ENCODE measurements at places on chromosomes 13 and 19.

DNA sequence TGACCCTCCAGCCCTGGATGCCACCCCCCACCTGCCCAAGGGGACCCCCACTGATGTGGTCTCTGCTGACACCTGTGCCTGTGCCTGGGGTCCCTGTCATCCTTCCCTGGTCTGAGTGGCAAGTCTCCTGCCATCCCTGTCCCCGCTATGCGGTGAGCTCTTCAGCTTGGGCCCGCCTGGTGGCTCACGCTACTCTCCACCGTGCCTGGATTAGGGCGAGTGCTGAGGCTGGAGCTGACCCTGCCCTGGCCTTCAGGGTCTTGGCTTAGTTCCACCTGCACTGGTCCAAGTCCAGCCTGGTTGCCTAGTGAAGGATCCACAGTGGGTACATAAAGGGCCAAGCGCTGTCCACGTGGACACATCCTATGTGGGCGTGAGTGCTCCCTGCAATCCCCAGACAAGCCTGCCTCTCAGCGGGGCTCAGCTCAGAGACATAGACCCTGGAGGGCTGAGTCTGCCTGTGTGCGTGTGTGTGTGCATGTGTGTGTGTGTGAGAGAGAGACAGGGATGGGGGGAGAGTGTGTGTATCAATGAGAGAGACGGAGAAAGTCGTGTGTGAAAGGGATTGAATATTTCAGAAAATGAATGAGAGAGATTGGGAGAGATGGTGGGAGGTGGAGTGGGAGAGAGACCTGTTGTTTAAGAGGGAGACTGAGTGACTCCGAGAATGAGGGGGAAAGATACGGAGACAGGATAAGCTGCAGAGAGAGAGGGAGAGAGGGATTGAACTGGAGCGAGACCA is 22.1 kb downstream of the WTIP start:
- H3K4me1 ChIP-seq, result peaks cover 7% of the 10 kb centered on the region
- no peak for DNase-seq
- peaks cover 8% of the 10 kb centered on the region for H3K27me3 ChIP-seq
- no peak overlapping the region for H3K4me3 ChIP-seq
- H3K27ac ChIP-seq, result no peak overlapping the region

- H3K4me1 ChIP-seq, result peaks cover 13% of the 10 kb centered on the region
- no peak overlapping the region for H3K4me3 ChIP-seq
- H3K27me3 ChIP-seq, result no peaks in the 10 kb centered on the region
- H3K36me3 ChIP-seq, result no peaks in the 10 kb centered on the region
Observed at GRCh38 chr19:29800100-29800825, 11.5 kb upstream of the CCNE1 start.

DNA sequence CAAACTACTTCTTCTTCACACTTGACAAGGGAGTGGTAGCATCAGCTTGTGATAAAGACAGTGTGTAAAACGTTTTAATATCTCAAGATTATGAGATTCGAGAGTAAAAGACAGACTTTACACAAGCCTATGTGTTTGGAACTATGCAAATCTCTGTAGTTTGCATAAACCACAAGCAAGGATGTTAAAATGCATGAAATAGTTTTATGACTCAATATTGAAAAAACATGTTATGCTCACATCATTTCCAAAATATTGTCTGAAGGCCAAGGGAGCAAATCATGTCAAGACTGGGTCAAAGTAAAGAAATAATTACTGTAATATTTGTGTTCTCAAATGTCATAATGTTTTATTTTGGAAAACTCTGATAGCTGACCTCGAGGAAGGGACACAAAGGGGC is 316.8 kb upstream of the KLF12 start:
- no peak for DNase-seq
- H3K27ac ChIP-seq, result no peak overlapping the region
- H3K36me3 ChIP-seq, result peaks cover 2% of the 10 kb centered on the region
- peaks cover 4% of the 10 kb centered on the region for H3K4me1 ChIP-seq
- H3K4me3 ChIP-seq, result no peak overlapping the region

- no peak overlapping the region for H3K4me3 ChIP-seq
- no peak overlapping the region for H3K27ac ChIP-seq
Observed at GRCh38 chr19:44635581-44636438, 7.9 kb upstream of the PVR start.

DNA sequence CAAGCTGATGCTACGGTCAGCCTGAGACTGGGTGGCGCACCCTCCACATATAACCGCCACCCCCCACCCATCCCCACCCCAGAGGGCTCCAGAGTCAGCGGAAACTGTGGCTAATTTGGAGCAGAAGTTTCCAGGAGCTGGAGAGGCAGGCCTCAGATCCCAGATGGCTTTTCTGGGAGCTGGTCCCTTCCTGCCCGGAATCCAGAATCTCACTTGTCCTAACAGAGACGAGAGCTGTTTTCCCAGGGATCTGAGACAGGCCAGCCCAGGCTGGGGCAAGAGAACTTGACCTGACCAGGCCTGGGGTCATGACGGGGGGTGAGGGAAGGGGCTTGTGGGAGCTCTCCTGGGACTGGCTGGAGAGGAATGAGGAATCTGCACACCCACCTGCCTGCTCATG is 6.5 kb downstream of the EPHX3 start:
- H3K27me3 ChIP-seq, result peaks cover 29% of the 10 kb centered on the region
- H3K36me3 ChIP-seq, result no peaks in the 10 kb centered on the region
- peaks cover 11% of the 10 kb centered on the region for H3K4me1 ChIP-seq
- H3K4me3 ChIP-seq, result no peak overlapping the region
- H3K27ac ChIP-seq, result no peak overlapping the region

DNA sequence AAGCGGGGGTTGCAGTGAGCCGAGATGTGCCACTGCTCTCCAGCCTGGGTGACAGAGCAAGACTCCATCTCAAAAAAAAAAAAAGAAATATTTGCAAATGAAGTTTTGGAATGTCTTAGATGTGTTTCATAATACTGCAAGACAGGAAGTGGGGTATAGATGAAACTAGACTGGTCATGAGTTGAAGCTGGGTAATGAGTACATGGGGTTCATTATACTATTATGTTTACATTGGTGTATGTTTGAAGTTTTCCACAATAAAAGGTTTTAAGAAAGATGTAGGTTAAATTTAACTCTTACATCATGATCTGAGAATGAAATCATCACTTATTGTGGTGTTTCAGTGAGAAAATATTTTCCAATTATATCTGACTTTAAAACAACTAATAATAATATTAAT is 19.0 kb downstream of the FNDC3A start:
- DNase-seq, result no peak
- peaks cover 56% of the 10 kb centered on the region for H3K36me3 ChIP-seq
- no peak overlapping the region for H3K27ac ChIP-seq
- no peak overlapping the region for H3K4me3 ChIP-seq
- no peaks in the 10 kb centered on the region for H3K27me3 ChIP-seq
- peaks cover 26% of the 10 kb centered on the region for H3K4me1 ChIP-seq

DNA sequence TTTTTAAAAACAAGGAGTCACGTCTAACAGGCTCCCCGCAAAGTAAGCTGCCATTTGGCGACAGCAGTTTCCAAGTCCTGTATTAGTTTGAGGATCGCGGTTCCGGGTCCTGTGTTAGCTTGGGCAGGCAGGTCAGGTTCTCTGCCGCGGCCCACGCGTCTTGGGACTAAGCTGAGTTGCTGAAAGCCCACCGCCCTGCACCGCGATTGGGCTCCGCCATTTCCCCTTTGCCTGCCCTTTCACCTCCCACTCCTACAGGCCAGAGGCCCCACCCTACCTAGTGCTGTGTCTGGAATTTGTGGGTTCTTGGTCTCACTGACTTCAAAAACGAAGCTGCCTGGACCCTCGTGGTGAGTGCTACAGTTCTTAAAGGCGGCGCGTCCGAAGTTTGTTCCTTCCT is 6.8 kb downstream of the PARP4 start:
- H3K27ac ChIP-seq, result no peak overlapping the region
- no peak for DNase-seq
- peaks cover 26% of the 10 kb centered on the region for H3K36me3 ChIP-seq

DNA sequence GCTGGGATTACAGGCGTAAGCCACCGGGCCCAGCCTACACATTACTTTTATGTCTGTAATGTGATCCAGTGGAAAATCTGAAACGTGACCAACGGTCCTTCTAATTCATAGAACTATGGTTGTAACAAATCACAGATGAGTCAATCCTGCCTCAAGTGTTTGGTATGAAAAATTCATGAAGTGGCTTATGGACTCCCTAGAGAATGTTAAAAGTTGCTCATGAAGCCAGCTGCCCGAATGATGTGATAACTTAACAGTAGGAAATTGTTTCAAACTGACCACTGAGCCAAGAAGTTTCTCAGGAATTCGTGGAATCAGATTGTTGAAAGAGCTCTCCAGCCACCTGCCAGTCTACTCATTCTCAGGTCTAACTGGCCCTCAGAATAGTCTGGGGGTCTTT is 59.4 kb upstream of the FARP1 start:
- no peak overlapping the region for H3K27ac ChIP-seq
- no peak overlapping the region for H3K4me3 ChIP-seq
- H3K27me3 ChIP-seq, result no peaks in the 10 kb centered on the region

DNA sequence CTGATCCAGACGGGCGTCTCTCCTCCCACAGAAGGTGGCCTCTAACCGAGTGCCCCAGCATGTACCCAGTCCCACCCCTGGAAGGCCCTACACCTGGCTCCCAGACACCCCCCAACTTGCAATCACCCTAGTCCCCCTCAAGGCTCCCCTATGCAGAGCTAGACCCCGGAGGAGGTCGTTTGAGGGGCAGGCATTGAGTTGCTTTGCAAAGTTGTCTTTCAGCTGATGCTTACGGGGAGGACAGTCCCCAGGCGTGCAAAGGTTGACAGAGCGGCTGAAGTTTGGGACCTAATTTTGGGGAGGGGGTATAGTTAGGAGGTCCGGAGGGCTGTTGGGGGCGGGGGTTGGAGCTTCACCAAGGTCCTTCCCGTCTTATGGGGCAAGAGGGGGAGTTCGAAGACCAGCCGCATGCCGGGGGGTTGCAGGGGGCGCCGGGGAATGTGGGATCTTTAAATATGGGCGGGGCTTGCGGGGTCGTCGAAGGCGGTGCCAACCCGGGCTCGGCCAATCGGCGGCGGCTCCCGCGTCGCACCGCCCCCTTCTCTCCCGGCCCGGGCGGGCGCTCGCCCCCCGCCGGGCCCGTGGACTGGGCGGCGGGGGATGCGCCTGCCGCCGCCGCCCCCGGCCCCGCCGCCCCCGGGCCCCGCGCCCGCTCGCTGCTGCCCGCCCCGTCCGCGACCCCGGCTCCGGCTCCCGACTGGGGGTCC is at the start of gene KCNN1:
KCNN1 (plus strand) TSS at position 558 of the 707 bp plus-strand sequence. CDS start 6,782 bp downstream, outside the sequence.
- H3K4me3 ChIP-seq, result no peak within 1 kb of the TSS
- H3K4me1 ChIP-seq, result peaks cover 7% of the 10 kb centered on the region
- DNase-seq, result no peak

DNA sequence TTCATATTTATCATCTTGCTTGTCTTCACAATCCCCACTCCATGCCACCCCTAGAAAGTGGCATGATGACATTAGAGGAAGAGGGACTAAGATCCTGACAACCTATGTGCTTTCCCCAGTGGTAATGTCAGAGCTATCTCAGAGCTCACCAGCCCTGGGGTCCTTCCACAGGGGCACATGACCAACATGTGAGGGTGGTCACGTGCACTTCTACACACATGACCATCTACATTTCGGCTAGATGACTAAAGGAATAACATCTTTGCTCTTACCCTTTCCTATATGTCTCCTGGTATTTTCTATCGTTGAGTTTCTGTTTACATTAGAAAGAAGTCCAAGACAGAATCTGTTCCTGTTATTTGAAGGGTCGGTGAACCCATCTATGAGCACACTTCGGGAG is 46.2 kb downstream of the RFXAP start:
- H3K27me3 ChIP-seq, result peaks cover 32% of the 10 kb centered on the region
- H3K36me3 ChIP-seq, result no peaks in the 10 kb centered on the region
- H3K27ac ChIP-seq, result no peak overlapping the region

DNA sequence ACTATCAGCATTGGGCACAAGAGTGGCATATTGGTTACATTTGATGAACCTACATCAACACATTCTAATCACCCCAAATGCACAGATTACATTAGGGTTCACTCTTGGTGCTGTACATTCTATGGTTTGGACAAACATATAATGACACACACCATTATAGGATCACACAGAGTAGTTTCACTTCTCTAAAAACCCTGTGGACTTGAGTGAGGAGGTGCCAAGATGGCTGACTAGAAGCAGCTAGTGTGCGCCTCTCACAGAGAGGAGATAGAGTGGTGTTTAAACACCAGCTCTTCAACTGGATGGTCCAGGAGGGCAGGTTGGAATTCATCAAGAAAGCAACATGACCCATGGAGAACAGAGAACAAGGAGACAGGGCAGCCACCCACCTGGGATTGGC is 265.6 kb downstream of the TDRD3 start:
- no peaks in the 10 kb centered on the region for H3K27me3 ChIP-seq
- H3K36me3 ChIP-seq, result no peaks in the 10 kb centered on the region

GRCh38 chr19:5479958-5480357 is 24.7 kb downstream of the ZNRF4 start:
- no peaks in the 10 kb centered on the region for H3K4me1 ChIP-seq
- DNase-seq, result no peak
- H3K27ac ChIP-seq, result no peak overlapping the region

GRCh38 chr19:4749870-4750590 is 26.4 kb upstream of the DPP9 start:
- DNase-seq, result peak; percentile 26
- H3K36me3 ChIP-seq, result no peaks in the 10 kb centered on the region
- H3K4me3 ChIP-seq, result no peak overlapping the region
- H3K27me3 ChIP-seq, result peaks cover 18% of the 10 kb centered on the region

- no peak overlapping the region for H3K4me3 ChIP-seq
- no peaks in the 10 kb centered on the region for H3K4me1 ChIP-seq
- no peaks in the 10 kb centered on the region for H3K36me3 ChIP-seq
Observed at GRCh38 chr13:106376401-106377112, 158.9 kb downstream of the EFNB2 start.

DNA sequence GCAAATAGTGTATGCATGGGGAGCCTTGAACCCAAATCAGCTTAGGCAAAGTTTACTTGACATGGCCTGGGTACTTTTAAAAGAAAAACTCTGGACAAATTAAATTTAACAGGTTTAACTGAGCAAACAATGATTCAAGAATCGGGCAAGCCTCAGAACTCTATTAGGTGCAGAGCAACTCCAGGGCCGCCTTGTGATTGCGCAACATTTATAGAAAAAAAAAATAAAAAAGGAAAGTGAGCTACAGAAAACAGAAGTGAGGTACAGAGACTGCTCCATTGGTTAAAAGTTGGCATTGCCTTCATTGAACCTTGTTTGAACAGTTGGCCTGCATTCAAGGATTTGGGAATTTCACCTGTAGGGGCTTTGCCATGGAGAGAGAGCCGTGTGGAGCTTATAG is 421.0 kb upstream of the TSHZ3 start:
- no peak overlapping the region for H3K27ac ChIP-seq
- no peaks in the 10 kb centered on the region for H3K36me3 ChIP-seq
- no peak overlapping the region for H3K4me3 ChIP-seq
- no peaks in the 10 kb centered on the region for H3K4me1 ChIP-seq

GRCh38 chr19:6108721-6109633 is 1.3 kb downstream of the RFX2 start:
- peaks cover 3% of the 10 kb centered on the region for H3K27me3 ChIP-seq
- peak overlapping the region; percentile 42 for H3K27ac ChIP-seq
- peak overlapping the region; percentile 83 for H3K4me3 ChIP-seq
- DNase-seq, result peak; percentile 70
- peaks cover 22% of the 10 kb centered on the region for H3K4me1 ChIP-seq

DNA sequence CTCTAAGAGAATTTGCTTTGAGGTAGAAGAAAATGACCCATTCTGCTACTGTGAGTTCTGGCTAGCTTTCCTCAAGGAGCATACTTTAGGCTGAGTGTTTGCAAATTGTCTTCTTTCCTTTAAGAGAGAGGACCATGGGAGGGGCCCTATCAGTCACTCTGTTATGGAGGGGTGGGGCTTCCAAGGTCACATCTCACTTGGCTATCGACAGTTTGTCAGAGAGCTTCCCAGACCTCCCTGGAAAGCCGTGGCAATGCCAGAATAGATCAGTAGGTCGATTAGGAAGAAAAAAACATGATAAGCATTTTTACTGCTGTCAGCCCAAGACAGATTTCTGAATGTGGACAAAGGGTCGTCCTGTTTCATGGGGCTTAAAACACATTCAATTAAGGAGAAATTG is 93.3 kb downstream of the OXGR1 start:
- no peak overlapping the region for H3K4me3 ChIP-seq
- no peaks in the 10 kb centered on the region for H3K27me3 ChIP-seq
- no peak for DNase-seq
- no peaks in the 10 kb centered on the region for H3K4me1 ChIP-seq
- no peaks in the 10 kb centered on the region for H3K36me3 ChIP-seq
- no peak overlapping the region for H3K27ac ChIP-seq

Measured in activated CD8-positive, alpha-beta T cell treated with anti-CD3 and anti-CD28 coated beads for 36 hours (primary cell).